Smooth muscle cell of the brain vasculature (primary cell): ENCODE measurements at places on chromosomes 13 and 19.

GRCh38 chr19:48478339-48479256 is 9.4 kb downstream of the CYTH2 start:
- DNase-seq = no peak

DNA sequence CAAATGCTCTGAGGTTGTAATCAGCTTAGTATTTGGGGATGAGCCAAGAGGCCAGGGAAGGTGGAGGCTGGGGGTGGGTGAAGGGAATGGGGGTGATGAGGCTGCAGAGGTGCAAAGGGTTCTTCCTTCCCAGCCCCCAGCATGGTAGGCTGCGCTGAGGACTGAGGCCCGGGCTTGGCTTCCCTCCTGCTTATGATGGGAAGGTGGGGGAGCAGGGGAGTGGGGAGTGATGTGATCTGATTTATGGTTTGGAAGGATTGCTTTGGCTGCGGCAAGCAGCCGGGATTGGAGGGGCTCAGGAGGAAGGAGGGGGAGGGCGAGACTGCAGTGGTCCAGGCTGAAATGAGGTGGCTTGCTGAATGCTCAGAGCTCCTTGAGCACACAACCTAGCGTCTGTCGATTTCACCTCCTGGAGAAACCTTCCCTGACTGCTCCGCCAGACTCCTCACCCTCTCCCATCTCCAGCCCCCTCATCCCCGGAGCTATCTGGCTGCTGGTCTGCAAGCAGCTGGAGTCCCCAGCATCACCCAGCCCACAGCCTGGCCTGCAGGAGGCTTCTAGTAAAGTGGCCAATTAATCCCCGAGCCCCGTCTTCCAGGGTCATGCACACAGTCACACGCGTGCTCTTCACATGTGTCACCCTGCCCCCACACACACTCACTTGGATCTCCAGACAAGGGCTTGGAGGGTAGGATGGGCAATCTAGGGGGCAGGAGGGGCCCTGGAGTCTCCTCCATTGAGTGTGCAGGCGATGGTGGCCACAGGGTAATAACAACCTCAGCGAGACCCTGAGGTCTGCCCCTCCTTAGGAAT is 757 bp upstream of the CLEC11A start:
- DNase-seq = no peak

GRCh38 chr13:83503424-83503823 is 378.9 kb downstream of the SLITRK1 start:
- DNase-seq = no peak

- DNase-seq = no peak
Measured at GRCh38 chr13:59364641-59365085, 799.1 kb downstream of the DIAPH3 start.

- DNase-seq = no peak
Measured at GRCh38 chr19:3478409-3479176, 1.7 kb downstream of the SMIM24 start.
